ENCODE measurements at places on chromosomes 3 and 15. TPM values are rescaled to one million over a fixed set of nuclear protein-coding genes. Genes with fewer than 3 reads are reported as not detected.
A peak's percentile ranks its signal among the peaks of the same experiment; 100 is the strongest.

GRCh38 chr3:63565220-63565619 lies 87.3 kb upstream of the SNTN start:
- no peak for DNase-seq

DNA sequence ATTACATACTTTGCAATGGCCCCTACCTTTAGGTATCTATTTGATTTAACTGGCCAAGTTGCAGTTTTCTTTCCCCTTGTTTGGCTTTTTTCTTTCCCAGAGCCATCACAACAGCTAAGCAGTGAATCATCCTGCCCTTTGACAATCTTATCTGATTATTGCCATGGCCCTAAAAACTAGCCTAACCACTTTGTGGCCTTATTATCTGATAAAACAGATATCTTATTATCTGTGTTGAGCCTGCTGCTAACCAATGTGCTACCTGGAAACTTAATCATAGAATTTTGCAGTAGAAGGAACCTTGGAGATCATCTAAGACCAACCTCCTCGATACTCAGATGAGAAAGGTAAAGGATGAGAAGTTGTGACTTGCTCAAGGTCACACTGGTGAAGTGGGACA lies 37.1 kb downstream of the EIF4E3 start:
- no peak for DNase-seq

DNA sequence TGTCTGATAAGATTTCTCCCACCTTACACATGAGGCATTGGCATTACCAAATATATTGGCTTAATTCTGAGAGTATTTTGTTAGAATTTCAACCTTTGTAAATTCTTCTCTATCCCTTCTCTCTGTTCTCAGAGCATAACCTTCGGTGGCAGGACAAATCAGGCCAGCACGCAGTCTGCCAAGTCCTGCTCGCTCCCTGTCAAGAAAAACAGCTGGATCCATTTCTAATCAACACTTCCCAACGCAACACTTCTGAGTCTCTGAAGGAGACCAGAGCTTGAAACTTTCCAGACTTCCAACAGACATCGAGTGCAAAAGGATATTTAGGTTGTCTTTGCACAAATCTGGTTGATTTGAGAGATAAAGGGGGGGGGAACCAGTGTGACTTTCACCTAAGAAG lies 125.7 kb downstream of the SV2B start:
- no peak for DNase-seq

PDZRN3 gene
- 23.9 TPM for total RNA-seq

- DNase-seq = no peak
Observed at GRCh38 chr15:96411056-96412031, 80.8 kb downstream of the NR2F2 start.

DNA sequence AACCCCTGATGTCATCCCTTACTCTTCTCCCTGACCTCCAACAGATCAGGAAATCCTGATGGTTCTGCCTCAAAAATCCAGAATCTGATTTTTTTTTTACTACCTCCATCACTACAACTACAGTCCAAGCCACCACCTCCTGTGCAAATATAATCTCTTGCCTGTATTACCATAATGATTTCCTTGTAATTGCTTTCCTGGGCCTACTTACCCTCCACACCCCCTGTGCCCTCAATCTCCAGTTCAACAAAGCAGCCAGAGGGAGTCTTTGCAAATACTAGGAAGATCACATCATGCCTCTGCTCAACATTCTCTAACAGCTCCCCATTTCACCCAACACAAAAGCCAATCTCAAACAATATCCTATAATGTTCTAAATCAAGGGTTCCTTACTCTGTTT lies 159.9 kb downstream of the FMN1 start:
- no peak for DNase-seq

GRCh38 chr15:75056036-75056435 lies 32.6 kb downstream of the PPCDC start:
- DNase-seq = peak; percentile 38

IMPG2 gene
- total RNA-seq = 0.29 TPM

DNA sequence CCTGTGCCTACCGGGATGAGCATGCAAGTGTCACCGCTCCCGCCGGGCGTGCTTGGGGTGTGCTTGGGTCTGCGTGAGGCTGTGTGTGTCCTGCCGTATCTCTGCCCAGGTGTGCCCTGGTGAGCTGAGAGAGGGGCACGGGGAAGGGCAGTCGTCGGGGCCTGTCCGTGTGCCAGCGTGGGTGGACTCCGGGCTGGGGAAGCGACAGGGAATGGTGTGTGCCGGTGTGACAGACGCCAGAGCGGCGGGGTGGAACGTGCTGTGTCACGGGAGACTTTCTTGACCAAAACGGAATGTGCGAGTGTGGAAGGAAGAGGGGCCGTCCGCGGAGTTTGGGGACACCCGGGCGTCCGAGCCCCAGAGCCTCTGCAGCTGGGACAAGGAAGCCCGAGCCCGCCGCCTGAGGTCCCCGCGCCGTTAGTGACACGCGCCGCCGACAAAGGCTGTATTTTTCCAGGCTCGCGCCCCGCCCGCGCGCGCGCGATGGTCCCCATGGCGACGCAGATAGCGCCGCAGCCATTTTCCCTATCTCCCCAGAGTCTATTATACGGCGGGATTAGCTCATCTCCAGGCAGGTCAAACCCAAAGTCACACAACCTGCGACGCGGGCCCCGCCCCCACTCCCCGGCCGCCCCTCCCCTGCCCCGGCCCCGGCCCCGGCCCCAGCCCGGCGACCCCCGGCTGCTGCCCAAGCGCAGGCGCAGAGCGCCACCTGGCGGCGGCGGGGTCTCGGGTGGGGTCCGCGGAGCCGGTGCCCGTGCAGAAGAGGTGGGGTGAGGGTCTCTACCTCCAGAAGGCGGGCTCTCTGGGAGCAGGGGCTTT lies 4.5 kb upstream of the GATA2 start:
- DNase-seq = peak; percentile 79

ECE2 gene
- total RNA-seq = not detected

KAT2B gene
- 52.6 TPM for total RNA-seq

GRCh38 chr15:71780115-71780976 lies 30.0 kb upstream of the NR2E3 start:
- DNase-seq = no peak

- no peak for DNase-seq
Observed at GRCh38 chr15:33545866-33546265, 235.1 kb downstream of the RYR3 start.

GRCh38 chr3:156582532-156583183 lies 27.7 kb upstream of the SSR3 start:
- DNase-seq = no peak

DNA sequence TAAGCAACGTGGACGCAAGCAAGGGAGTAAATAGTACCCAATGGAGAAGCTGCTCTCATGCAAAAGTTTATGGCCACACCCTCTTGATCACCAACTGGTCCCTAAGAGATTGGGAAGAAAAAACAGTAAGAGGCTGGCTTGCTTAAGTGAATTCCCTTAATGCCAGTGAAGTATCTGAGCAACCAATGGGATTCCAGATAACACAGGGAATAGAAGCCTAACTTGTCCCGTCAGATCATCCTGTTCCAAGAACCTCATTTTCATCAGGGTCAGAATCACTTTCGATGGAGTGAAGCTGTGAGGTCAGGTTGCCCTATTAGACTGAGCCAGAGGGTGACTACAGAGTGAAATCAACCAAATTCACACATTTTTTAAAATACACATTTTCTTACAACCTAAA lies 104.3 kb downstream of the CD47 start:
- DNase-seq = no peak

DNA sequence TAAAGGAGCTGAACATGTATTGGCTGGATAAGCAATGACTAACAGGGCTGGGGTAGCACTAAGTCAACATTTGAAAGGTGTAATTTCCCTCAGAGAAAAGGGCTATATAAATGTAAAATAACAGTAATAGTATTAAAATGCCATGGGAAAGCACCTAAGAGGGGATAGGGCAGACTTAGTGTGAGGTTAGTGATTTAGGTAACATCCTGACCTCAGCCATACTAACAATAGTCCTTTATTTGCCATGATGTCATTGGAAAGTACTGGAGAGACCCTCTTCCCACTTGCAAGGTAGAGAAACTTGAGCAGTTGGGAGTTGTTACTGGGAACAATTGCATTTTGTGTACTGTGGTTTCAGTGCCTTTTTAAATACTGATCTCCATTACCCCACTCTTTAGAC lies 103.4 kb downstream of the LSAMP start:
- no peak for DNase-seq

WDR93 gene
- not detected for total RNA-seq

DNA sequence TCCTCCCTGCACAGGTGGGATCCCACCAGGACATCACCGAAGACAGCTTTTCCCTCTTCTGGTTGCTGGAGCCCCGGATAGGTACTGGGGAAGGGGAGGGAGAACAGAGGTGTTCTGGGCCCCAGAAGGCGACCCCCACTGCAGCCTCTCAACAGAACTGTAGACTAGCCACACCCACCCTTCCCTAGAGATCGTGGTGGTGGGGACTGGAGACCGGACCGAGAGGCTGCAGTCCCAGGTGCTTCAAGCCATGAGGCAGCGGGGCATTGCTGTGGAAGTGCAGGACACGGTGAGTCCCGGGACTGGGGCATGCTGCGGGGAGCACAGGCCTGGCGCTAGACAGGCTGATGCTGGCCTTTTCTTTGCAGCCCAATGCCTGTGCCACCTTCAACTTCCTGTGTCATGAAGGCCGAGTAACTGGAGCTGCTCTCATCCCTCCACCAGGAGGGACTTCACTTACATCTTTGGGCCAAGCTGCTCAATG lies 809 bp downstream of the NDUFAF3 start:
- DNase-seq = no peak

RFT1 gene
- 20.6 TPM for total RNA-seq

DNA sequence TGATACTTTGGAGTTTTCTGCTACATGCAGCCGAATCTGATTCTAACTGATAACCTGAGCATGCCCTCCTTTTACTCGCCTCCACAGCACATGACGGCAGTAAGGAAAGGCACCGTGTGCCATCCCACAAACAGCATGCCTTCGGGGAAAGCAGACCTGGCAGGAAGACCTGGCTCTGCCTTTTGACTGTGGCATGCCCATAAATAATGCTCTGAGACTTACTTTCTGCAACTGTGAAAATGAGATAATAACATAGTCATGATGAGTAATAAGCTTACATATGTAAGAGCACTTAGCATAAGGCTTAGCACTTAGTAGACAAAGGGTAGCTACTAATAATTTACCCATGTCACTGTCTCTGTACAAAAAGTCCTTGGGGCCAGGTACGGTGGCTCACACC lies 32.9 kb downstream of the MTHFS start:
- DNase-seq = no peak

PRR20G gene
- not detected for total RNA-seq

PSMD6 gene
- 52.2 TPM for total RNA-seq

- DNase-seq = no peak
Observed at GRCh38 chr15:48002767-48003166, 118.0 kb upstream of the SLC24A5 start.

HPS3 gene
- total RNA-seq = 19.9 TPM

DNA sequence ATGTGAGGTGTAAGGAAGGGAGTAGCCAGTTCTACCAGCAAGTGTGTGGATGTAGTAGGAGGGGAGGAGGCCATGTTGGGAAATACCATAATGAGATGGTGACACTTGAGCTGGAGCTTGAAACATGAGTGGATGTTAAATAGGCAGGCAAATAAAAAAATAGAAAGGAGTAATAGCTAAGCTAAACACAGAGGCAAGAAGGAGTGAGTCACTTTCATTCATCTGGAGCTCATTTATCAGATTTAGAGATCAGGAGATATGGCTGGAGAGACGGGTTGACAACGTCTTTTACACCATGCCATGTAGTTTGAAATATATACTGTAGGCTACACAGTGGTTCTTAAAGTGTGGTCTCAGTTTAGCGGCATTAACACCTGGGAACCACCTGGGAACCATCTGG lies 390.5 kb downstream of the DIPK2A start:
- no peak for DNase-seq

- DNase-seq = no peak
Observed at GRCh38 chr15:100332231-100332630, 9.5 kb downstream of the ADAMTS17 start.

DNA sequence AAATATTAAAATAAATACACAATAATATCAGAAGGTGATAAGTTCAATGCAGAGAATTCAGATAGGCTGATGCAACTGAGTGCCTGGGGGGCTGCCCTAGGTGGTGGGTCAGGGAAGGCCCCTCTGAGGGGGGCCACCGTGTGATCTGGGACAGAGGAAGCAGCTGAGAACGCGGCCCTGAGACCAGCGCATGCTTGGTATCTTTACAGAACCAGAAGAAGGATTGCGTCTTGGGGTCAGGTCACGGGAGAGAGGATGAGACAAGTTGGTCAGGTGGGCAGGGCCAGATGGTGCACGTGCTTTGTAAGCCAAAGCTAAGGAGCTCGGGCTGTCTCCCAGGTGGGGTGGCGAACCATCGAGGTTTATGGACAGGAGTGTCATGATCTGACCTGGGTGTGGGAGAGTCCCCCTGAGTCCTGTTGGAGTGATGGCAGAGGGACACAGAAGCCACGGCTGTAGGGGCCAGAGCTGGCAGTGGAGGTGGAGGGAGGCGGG lies 121.2 kb downstream of the ETFA start:
- DNase-seq = no peak

LEKR1 gene
- total RNA-seq = 2.1 TPM

- DNase-seq = no peak
Observed at GRCh38 chr3:143464850-143465249, 345.3 kb downstream of the CHST2 start.

GRCh38 chr3:16011376-16011775 lies 163.1 kb upstream of the GALNT15 start:
- no peak for DNase-seq

SLC51B gene
- 3.8 TPM for total RNA-seq

- no peak for DNase-seq
Observed at GRCh38 chr15:62951481-62951880, 91.1 kb upstream of the TPM1 start.
